ENCODE measurements at places on chromosomes 5 and 9. TPM values are rescaled to one million over a fixed set of nuclear protein-coding genes. Genes with fewer than 3 reads are reported as not detected.

GRCh38 chr5:59198365-59198764 is 615.5 kb downstream of the RAB3C start:
- no peak for DNase-seq

TEK gene
- 32.9 TPM for polyA plus RNA-seq

DNA sequence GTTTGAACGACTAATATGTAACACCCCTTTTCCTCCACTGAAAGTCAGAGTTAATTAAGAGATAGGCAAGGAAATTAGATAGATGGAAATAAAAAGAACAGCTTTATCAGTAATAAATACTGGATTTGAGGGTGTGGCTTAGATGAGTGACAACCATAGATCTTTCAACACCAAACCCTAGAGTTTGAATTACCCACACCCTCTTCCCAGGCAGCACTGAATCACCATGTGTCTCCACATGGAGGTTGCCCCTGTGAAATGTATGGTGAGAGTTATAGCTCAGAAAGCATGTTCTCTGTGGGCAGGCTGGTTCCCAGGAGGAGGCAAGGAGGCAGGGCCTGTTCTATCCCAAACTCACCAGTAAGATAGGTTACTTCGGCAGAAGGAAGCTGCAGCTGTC is 69.7 kb downstream of the TMEM174 start:
- DNase-seq: no peak

GRCh38 chr5:160044391-160044804 is 35.5 kb downstream of the TTC1 start:
- DNase-seq: no peak

DNA sequence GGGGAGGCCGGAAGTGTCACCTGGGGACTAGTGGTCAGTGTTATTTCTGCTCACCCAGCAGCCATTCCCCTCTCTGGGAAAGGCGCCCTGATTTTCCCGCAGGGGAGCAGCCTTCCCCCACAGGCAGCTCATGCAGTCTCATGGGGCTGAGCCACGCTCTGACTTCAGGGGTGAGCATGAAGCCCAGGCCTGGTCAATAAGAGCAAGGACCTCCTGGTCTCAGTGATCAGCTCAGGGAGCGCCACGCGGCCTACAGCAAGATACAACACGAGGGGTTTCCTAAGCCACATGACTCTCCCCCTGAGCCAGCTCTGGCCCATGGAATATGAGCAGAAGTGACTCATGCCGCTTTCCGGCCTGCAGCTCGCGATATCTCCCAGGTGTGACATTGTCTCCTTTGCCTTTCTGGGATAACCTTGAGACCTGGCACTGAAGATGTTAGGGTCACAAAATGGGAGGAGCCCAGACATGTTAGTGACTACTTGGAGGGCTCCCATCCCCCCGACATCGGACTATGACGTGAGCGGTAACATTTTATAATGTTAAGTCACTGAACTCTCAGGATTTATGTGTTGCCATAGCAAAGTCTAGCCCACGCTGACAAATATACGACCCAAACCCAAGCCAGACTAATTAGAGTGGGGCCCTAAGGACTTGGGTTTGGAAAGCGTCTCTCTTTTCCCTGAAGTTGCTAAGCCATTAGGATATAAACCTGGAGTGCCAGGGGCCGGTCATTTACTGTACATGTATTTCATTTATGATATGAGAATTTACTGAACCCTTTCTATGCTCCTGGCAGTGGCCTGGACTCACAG is 46.5 kb upstream of the GFPT2 start:
- DNase-seq: peak; percentile 23

DNA sequence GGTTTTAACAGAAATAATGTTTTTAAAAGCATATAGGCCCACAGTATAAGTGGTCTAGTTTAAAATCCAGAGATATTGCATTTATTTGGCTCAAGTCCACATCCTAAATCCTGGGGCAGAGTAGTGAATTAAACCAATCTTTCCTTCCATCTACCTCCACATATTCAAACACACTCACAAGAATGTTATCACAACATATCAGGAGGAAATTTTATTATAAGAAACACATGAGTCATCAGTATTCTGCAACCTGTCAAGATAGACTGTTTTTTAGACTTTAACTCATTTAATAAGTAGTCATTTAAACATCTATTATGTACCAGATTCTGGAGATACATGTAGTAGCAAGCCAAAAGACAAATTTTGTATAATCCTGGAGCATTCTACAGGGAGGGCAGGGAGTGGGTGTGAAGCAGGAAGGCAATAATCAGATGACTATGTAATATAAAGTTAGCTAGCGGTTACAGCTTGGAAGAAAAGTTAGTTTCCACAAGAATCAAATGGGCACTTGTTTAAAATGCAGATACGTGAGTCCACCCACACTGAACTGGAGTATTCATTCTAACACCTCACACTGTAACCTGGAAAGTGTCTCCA is 187.3 kb upstream of the PIK3R1 start:
- DNase-seq: no peak

NTNG2 gene
- 0.32 TPM for polyA plus RNA-seq

DNA sequence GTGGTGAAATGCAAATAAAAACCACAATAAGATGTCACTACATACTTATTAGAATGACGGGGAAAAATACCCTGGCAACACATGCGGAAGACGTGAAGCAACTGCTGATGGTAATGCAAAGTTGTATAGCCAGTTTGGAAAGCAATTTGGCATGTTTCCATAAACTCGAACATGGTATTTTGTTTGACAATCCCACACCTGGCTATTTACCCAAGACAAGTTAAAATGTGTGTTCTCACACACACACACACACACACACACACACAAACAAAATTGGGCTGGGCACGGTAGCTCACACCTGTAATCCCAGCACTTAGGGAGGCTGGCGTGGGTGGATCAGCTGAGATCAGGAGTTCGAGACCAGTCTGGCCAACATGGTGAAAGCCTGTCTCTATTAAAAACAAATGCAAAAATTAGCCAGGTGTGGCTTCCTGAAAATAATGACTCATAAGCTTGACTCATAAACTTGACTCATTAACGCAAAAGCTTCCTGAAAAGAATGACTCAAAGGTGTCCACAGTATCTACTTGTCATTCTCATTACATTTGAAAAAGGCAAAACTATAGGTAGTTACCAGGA is 456.5 kb downstream of the CDH18 start:
- DNase-seq: no peak

All from renal cortex interstitium (tissue), 15 donors.